ENCODE measurements at places on chromosomes 16 and 17. TPM values are rescaled to one million over a fixed set of nuclear protein-coding genes. Genes with fewer than 3 reads are reported as not detected.

GRCh38 chr17:32266389-32267301 is 1.0 kb downstream of the RHBDL3 start:
- DNase-seq, result peak; percentile 38
- H3K27ac ChIP-seq, result no peak overlapping the region
- no peaks in the 10 kb centered on the region for H3K36me3 ChIP-seq
- peaks cover 23% of the 10 kb centered on the region for H3K4me1 ChIP-seq

GRCh38 chr17:68731465-68731864 is 130.3 kb upstream of the FAM20A start:
- no peak overlapping the region for H3K27ac ChIP-seq
- H3K27me3 ChIP-seq, result peaks cover 2% of the 10 kb centered on the region
- no peaks in the 10 kb centered on the region for H3K36me3 ChIP-seq
- H3K4me3 ChIP-seq, result no peak overlapping the region
- H3K4me1 ChIP-seq, result no peaks in the 10 kb centered on the region

DNA sequence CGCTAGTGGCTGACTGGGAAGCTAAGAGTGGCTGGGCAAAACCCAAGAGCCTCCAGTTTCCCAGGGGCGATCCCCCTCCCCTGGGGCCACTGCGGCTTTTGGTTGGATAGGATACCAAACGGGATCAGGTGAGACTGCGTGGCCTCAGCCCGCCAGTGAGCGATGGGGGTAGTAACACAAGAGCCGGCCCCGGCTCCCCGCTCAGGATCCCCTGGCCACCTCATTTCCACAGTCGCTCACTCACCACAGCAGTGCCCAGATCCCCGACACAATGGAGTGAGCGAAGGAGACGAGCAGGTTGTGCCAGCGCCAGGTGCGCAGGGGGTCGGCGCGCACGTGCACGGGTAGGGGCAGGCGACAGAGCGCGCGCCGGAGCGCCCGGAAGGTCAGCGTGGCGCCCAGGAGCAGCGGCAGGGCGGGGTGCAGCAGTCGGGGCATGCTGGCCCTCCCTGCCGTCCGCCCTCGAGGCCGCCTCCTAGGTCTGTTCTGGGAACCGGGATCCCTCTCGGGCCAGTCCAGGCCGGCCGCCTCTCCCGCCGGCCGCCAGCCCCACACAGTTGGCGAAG is 290 bp downstream of the TLCD1 start:
- H3K36me3 ChIP-seq, result peaks cover 41% of the 10 kb centered on the region
- H3K4me1 ChIP-seq, result peaks cover 61% of the 10 kb centered on the region

- H3K36me3 ChIP-seq, result no peaks in the 10 kb centered on the region
- H3K4me1 ChIP-seq, result peaks cover 58% of the 10 kb centered on the region
- H3K4me3 ChIP-seq, result no peak overlapping the region
- DNase-seq, result no peak
- H3K27me3 ChIP-seq, result peaks cover 10% of the 10 kb centered on the region
Observed at GRCh38 chr17:4902540-4902939, 358 bp downstream of the CHRNE start.

ZNF213 gene
- total RNA-seq, result 4.8 TPM

KIFC3 gene
- 106 TPM for total RNA-seq

GRCh38 chr17:29051731-29052130 is 8.8 kb downstream of the PIPOX start:
- no peaks in the 10 kb centered on the region for H3K27me3 ChIP-seq
- no peak for DNase-seq
- H3K4me1 ChIP-seq, result no peaks in the 10 kb centered on the region
- H3K27ac ChIP-seq, result no peak overlapping the region

GRCh38 chr16:65120831-65121721 is 787 bp downstream of the CDH11 start:
- no peak for DNase-seq
- peaks cover 3% of the 10 kb centered on the region for H3K4me1 ChIP-seq
- H3K36me3 ChIP-seq, result no peaks in the 10 kb centered on the region
- H3K27me3 ChIP-seq, result peaks cover 15% of the 10 kb centered on the region
- H3K4me3 ChIP-seq, result no peak overlapping the region
- no peak overlapping the region for H3K27ac ChIP-seq

- DNase-seq, result no peak
- peaks cover 8% of the 10 kb centered on the region for H3K36me3 ChIP-seq
- no peak overlapping the region for H3K27ac ChIP-seq
- no peaks in the 10 kb centered on the region for H3K4me1 ChIP-seq
- no peaks in the 10 kb centered on the region for H3K27me3 ChIP-seq
Observed at GRCh38 chr17:63402431-63403212, 43.5 kb downstream of the CYB561 start.

- H3K36me3 ChIP-seq, result no peaks in the 10 kb centered on the region
- H3K4me3 ChIP-seq, result no peak overlapping the region
- no peaks in the 10 kb centered on the region for H3K27me3 ChIP-seq
- H3K4me1 ChIP-seq, result no peaks in the 10 kb centered on the region
Observed at GRCh38 chr17:59527931-59528330, 37.5 kb upstream of the DHX40 start.

DNA sequence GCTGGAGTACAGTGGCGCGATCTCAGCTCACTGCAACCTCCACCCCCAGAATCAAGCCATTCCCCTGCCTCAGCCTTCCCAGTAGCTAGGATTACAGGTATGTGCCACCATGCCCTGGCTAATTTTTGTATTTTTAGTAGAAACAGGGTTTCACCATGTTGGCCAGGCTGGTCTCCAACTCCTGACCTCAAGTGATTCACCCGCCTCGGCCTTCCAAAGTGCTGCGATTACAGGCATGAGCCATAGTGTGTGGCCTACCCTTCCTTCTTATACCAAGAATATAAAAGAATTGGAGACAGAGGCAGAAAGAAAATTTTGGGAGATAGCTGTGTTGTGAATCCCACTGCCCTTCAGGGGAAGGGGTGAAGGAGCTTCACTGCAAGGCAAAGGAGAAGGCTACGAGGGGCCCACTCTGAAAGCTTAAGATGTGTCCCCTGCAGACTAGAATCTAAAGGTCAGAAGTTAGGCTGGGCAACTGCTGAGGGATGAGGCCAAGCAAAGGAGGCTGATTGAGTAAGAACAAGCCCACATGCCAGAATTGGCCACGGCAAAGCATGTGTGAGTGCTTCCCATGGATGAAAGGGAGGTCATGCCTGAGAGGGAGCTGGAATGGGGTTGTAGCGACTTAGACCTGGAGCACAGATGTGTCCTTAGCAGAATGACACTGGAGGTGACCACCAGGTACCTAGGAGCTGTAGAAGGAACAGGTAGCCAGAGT is 8.4 kb upstream of the CRYBA1 start:
- H3K27ac ChIP-seq, result no peak overlapping the region
- DNase-seq, result no peak
- no peaks in the 10 kb centered on the region for H3K27me3 ChIP-seq
- H3K4me1 ChIP-seq, result peaks cover 6% of the 10 kb centered on the region

SOX9 gene
- not detected for total RNA-seq

GRCh38 chr16:85667841-85668413 is 20.8 kb downstream of the GINS2 start:
- peaks cover 94% of the 10 kb centered on the region for H3K36me3 ChIP-seq
- no peak overlapping the region for H3K27ac ChIP-seq
- DNase-seq, result no peak

DNA sequence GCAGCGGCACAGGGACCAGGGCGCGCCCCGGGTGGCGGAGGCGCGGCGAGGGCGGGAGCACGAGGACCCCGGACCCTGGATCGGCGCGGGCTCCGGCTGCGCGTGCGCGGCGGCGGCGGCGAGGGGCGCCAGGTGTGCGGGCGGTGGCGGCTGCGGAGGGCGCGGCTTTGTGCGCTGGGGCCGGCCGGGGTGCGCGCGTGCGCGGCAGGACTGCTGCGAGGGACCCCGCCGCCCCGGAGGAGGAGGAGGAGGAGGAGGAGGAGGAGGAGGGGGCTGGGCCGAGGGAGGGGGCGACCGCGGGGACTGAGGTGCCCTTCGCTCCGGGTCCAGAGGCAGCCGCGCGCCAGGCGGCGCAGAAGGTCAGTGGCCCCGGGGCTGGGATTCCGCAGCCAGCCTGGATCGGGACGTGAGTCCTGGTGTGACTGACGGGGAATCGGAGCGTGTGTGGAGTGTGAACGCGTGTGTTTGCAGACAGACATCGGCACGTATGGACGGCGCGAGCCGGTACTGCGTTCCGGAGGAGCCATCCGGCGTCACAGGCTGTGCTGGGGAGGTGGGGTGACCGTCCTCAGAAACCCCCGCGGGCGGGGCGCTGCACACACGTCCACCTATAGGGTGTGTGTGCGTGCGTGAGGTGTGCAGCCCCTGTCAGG is 19.5 kb upstream of the RAP1GAP2 start:
- peaks cover 18% of the 10 kb centered on the region for H3K27me3 ChIP-seq
- no peak overlapping the region for H3K27ac ChIP-seq
- H3K4me1 ChIP-seq, result peaks cover 10% of the 10 kb centered on the region

DNA sequence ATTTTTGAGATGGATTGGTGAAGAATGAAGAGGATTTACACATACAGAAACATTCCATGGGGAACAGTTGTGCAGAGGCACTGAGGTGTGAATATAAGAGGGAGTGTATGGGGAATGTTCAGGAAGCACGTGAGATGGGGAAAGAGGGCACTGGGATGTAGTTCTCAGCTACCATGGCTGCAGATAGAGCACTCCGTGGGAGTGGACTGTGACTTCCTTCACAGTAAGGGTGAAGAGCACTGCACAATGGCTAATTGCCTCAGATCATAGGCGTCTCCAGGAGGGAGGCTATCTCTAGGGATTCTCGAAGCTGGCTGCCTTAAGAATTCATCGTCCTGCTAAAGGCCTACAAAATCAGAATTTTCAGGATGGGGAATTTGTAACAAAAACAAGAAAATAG is 7.0 kb downstream of the YPEL2 start:
- H3K4me3 ChIP-seq, result no peak overlapping the region
- no peak for DNase-seq
- no peaks in the 10 kb centered on the region for H3K36me3 ChIP-seq
- no peaks in the 10 kb centered on the region for H3K4me1 ChIP-seq
- no peak overlapping the region for H3K27ac ChIP-seq

DNA sequence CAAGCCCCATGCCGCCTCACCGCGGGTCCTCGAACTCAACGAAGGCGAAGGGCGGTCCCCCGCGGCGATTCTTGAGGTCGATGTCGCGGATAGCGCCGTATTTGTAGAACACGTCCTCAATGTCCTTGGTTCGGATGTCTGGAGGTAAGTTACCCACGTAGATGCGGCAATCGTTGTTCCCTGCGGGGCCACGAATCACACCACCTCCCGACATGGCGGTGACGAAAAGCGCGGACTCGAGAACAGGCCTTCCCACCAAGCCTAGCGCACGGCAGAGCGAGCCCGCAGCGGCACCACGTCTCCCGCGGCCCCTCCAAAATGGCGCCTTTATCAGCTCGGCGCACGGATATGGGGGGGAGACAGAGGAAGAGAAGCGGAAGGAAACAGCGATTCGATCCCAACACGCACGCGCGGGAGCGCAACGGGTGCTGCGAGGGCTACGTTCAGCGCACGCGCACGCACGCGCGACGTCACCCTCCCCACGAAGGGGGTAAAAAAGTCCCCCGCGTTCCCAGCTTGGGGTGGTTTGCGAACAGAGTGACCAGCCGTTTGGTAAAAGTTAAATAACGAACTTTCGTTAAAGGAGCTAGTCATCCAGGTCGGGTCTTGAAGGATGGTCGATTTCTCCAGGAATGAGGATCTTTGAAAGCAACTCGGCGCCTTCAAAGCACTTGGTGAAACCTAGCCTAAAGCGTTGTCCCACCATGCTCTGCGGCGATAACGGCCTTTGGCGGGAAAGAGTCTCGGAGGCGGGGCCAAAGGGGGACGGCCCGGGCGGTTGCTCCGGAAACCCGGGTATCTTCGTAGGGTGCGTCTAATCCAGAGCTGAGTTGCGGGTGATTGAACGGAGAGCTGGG is at the start of gene SRSF1:
TSS of gene SRSF1 (minus strand) at position 323 of the 857 bp plus-strand sequence. CDS start at position 214, 109 bp downstream.
- peak within 1 kb of the TSS; percentile 82 for H3K4me3 ChIP-seq
- no peaks in the 10 kb centered on the region for H3K27me3 ChIP-seq
- peaks cover 39% of the 10 kb centered on the region for H3K36me3 ChIP-seq
- H3K27ac ChIP-seq, result peak within 1 kb of the TSS; percentile 83
- DNase-seq, result peak; percentile 97

GRCh38 chr17:66803474-66803951 is 31.4 kb upstream of the CACNG5 start:
- H3K4me1 ChIP-seq, result peaks cover 8% of the 10 kb centered on the region
- no peaks in the 10 kb centered on the region for H3K27me3 ChIP-seq
- H3K36me3 ChIP-seq, result no peaks in the 10 kb centered on the region
- no peak overlapping the region for H3K27ac ChIP-seq
- DNase-seq, result no peak

GRCh38 chr16:21101631-21102420 is 48.8 kb downstream of the DNAH3 start:
- no peak overlapping the region for H3K4me3 ChIP-seq
- H3K27me3 ChIP-seq, result no peaks in the 10 kb centered on the region
- H3K27ac ChIP-seq, result no peak overlapping the region
- no peaks in the 10 kb centered on the region for H3K4me1 ChIP-seq
- peak; percentile 36 for DNase-seq
- no peaks in the 10 kb centered on the region for H3K36me3 ChIP-seq

- no peak overlapping the region for H3K4me3 ChIP-seq
- DNase-seq, result peak; percentile 85
- H3K27me3 ChIP-seq, result peaks cover 25% of the 10 kb centered on the region
- no peaks in the 10 kb centered on the region for H3K36me3 ChIP-seq
- H3K27ac ChIP-seq, result no peak overlapping the region
Observed at GRCh38 chr16:30032083-30032819, 1.2 kb upstream of the TLCD3B start.

CETP gene
- not detected for total RNA-seq

GRCh38 chr16:11966173-11966572 is 1.2 kb downstream of the TNFRSF17 start:
- H3K27ac ChIP-seq, result peak overlapping the region; percentile 17
- no peaks in the 10 kb centered on the region for H3K4me1 ChIP-seq
- no peaks in the 10 kb centered on the region for H3K27me3 ChIP-seq
- DNase-seq, result no peak
- H3K4me3 ChIP-seq, result no peak overlapping the region

CDT1 gene
- total RNA-seq, result 2.6 TPM

DNA sequence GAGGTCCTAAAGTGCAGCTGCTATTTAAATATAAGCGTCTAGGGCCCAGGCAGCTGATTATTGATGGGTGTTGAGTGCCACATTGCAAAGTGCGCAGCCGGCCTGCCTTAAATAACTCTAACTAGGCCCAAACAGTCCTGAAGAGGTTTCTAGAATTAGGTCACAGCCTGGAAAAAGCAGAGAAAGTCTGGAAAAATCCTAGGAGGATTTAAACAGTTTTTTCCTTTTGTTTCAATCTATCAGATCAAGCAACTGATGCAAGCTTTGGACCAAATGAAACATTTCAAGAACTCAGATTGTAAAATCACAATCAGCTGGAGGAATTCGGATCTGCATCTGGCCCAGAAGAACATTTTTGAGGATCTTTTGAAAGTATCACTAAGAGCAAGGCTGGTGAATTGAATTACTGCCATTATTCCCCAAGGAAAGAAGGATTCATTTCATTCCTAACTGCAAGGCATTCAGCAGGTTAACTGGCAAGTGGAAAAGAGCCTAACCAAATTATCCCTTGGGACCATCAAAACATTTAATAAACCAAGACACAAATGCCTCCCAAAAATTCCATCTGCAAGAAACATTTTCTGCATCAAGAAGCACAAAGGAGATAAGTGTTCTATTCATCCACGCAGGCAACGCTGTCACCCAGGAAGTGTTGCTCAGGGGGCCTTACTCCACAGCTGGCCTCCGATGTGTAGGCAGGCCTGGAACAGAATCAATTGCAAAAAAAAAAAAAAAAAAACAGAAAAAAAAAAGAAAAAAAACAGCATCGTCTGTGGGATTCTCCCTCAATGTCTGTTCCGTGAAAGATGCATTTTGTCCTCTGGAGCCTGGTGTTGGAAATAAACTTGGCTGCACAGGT is 46.1 kb downstream of the IRX3 start:
- H3K27ac ChIP-seq, result no peak overlapping the region
- H3K4me1 ChIP-seq, result no peaks in the 10 kb centered on the region

GRCh38 chr17:69098625-69099024 is 37.9 kb upstream of the ABCA9 start:
- DNase-seq, result no peak
- H3K4me1 ChIP-seq, result no peaks in the 10 kb centered on the region
- H3K36me3 ChIP-seq, result no peaks in the 10 kb centered on the region
- no peaks in the 10 kb centered on the region for H3K27me3 ChIP-seq
- no peak overlapping the region for H3K27ac ChIP-seq

GRCh38 chr17:48499248-48499647 is 31.6 kb downstream of the HOXB1 start:
- H3K4me1 ChIP-seq, result no peaks in the 10 kb centered on the region
- no peak for DNase-seq

Data from natural killer cell (primary cell).